ENCODE measurements at places on chromosomes 1 and 21.

DNA sequence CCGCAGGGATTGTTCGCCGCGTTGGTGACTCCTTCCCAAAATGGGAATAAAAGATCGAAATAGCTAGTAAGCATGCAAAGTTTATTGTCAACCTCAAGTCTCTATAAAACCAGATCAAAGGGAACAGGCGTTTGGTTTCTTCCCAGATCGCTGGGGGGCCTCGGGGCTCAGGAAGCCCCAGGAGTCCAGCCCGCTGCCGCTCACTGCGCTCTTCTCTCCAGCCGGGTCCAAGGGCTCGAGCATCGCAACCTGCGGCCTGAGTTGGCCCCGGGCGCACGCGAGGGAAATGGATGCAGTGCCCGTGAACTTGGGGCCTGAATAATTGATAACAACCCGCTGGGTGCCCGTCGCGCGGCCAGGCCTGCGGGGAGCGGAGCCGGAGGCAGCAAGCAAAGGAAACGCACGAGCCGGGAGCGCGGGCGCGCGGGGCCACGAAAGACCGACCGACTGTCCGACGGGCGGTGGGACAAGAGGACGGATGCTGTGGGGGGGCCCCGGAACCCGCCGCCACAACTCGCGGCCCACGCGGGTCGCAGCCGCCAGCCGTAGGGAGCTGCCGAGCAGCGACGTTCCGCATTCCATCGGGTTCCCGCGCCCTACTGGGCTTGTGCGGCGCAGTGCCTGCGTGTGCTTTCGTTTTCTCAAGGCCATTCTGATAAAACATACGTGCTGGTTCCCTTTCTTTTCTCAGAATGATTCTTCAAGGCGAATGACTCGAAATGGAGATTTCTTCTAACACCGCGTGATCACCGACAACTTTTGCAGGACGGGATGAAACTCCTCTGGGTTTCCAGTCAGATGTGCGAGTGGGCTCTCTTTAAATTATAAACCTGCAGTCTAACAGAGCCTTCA lies 14.0 kb upstream of the ALX3 start:
- no peak for DNase-seq

GRCh38 chr1:56302878-56303277 lies 276.5 kb downstream of the PLPP3 start:
- DNase-seq = no peak

DNA sequence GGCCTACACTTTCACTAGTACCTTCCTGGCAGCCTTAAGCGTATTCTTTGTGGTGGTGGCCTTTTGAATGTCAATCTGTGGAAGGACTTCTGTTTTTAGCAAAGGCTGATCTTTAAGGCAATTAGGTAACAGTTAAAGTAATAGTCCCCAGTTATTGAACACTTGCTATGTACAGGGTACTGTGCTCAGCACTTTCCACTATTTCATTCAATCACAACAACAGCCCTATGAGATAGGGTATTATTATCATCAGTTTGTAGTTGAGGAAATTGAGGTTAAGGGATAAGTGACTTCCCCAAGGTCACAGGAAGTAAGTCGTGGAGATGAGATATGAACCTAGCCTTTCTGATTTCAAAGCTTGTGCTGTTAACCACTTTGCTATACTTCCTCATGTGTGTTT lies 185.7 kb downstream of the ST6GALNAC3 start:
- no peak for DNase-seq

DNA sequence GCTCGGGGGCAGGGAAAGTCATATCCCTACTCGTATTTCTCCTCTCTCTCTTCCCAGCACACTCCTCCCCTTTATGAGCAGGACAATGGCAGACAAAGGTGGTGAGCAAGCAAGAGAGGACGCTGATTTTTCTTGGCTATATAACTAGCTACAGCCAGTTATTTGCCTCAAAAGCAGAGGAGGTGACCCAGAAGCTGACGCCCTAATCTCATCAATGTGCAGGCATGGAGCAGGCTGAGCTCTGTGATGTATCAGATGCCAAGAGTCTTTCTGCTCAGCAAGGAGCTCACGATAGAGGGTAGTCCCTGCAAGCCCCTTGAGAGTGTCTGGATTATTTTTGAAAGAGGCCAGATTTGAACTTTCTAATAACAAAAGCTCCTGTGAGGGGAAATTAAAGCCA lies 75.5 kb downstream of the ASTN1 start:
- no peak for DNase-seq

GRCh38 chr1:47781171-47781959 lies 215.8 kb downstream of the TRABD2B start:
- DNase-seq = no peak

GRCh38 chr1:167057241-167057688 lies 32.9 kb downstream of the GPA33 start:
- DNase-seq = no peak

DNA sequence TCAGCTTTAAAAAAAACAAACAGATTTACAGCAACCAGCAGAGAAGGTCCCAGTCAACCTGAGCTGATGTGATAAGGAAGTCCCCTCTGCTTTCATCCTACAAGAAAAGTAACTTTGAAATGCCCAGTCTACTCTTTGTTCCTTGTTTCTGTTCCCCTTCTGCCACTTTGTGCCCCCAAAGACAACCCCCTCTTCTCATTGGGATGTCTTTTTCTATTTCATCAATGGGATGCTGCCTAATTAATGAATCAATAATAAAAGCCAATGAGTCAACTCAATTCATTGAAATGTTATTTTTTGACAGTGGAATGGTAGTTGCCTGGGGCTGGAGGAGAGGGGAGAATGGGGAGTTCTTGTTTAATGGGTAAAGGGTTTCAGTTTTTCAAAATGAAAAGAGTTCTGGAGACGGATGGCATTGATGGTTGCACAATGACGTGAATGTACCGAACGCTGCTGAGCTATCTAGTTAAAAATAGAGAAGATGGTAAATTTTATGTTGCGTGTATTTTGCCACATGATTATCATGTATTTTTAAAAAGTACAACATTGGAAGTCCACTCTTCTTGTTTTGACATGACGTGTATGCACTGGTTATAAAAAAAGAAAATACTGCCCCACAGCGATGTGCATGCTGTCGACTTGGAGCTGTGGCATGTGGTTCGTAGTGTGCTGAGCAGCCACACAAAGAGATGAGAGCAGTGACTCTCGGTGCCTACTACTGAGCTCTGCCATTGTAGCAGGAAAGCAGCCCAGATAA lies 22.4 kb upstream of the PADI2 start:
- no peak for DNase-seq

- DNase-seq = peak; percentile 54
These were observed 1.1 kb downstream of the TNFRSF4 start for GRCh38 chr1:1212780-1213344.

- peak; percentile 72 for DNase-seq
These were observed 13.2 kb upstream of the CELA3B start for GRCh38 chr1:21963477-21964217.

DNA sequence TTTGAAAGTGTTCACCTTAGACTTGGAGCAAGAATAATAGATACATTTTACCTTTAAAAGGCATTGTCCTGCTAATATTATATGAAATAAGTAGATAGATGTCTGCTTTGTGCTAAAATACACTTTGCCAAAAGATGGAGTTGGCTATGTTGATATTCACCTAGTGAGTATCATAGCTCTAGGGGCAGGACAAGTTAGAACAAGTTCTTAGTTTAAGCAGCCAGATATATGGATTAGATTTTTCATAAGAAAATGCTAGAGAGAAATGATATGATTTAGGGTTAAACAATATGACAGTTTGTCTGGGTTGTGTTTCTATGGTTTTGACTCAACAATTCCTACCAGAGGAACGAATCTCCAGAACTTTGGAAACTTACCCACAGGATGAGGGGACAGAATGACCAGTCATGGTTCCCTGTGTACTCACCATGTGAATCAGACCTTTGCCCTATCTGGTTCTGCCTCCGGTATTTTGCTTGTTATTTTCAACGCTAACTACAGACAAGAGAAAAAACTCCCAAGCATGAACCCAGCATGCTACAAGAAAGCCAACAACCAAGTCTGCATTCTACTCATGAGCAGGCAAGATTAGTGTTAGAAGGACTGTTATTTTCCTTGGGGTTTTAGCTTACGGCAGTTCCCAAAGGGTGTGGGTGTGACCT lies 1.7 kb downstream of the F5 start:
- no peak for DNase-seq

DNA sequence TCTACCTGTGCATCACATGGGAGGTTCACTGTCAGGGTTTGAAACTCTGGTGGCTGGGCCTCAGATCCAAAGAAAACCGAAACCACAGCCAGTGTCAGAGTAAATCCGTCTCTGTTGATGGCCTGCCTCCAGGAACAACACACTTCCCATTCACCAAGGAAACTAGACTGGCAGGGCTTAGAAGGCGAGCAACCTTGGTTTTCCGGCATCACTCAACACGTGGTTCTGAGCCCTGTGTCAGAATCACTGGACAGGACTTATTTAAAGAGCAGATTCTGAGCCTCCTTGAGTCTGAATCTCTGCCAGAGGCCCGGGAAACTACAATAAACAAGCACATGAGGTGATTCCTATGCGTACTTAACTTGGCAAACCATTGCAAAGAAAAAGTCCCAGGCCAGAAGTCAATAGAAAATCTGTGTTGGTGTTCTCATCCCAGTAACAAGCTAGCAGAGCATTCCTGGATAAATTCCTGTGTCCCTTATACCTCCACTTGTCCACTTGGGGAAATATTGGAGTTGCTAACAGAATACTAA lies 70.0 kb downstream of the KCTD3 start:
- DNase-seq = no peak

GRCh38 chr1:161013131-161013487 lies 7.8 kb downstream of the F11R start:
- no peak for DNase-seq

DNA sequence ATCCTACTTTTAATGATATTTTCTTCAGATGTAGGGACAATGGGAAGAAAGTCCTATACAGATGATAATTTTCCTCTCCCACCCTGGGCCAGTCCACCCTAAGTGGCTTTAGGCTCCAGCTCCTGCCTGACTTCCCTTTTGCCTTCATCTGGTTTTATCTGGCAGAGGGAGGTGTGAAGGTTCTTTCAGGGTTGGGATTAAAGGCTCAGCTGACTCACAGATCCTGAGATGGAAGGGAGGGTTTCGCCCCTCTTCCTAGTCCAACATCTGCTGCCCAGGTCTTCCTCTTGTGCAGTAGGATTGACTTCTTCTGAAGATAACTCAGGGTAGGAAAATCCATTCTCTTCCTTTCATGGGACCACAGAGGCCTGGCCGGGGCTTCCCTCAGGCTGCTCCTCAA lies 362.4 kb upstream of the KAZN start:
- no peak for DNase-seq

DNA sequence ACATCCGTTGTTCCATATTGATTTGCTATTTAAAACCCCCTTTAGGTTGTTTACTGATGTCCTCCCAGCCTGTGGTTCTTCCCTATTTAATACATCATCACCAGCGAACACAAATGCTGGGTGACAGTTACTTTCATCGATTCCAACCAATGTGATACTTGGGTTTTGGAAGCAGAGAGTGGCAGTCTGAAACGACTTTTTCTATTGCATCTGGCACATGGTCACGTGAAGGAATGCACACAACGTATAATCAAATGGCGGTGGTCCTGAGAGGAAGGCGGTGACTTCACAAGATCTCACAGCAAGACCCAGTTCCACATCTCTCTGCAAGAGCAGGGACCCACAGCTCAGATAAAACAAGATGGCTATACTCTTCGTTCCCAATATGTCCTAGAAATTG lies 213.9 kb downstream of the DSCAM start:
- no peak for DNase-seq

- no peak for DNase-seq
These were observed 9.5 kb downstream of the RER1 start for GRCh38 chr1:2400950-2401649.

DNA sequence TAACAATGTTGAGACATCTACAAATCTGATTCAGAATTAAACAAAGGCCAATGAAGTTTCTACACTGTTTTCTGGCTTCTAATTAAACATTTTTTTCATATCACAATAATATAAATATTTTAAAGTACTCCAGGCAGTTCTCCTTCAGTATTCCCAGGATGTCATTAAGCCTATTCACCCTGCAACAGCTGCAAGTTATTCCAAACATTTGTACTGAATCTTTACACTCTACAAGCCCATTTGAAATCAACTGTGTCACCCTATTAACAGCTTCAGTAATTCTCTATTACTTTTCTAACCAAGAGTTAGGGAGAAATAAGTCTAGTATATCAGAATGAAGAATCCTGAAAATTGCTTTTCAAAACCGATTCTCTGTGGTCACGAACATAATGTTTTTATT lies 124.6 kb downstream of the OLFML2B start:
- DNase-seq = no peak

- peak; percentile 57 for DNase-seq
These were observed 8.9 kb upstream of the LEFTY1 start for GRCh38 chr1:225897595-225898514.

GRCh38 chr1:228364706-228365213 lies 41.9 kb downstream of the TRIM11 start:
- DNase-seq = no peak

DNA sequence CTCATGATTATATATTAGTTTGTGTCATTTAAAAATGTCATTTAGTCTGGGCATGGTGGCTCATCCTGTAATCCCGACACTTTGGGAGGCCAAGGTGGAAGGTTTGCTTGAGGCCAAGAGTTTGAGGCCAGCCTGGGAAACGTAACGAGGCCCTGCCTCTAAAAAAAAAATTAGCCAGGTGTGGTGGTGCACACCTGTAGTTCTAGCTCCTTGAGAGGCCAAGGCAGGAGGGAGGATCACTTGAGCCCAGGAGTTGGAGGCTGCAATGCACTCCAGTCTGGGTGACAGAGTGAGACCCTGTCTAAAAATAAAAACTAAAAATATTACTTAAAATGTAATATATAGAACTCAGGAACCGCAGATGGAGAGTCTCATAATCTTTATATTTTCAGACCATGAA lies 34.6 kb downstream of the RUNX3 start:
- no peak for DNase-seq

- no peak for DNase-seq
These were observed 1.1 kb upstream of the RPRD2 start for GRCh38 chr1:150362721-150363425.

DNA sequence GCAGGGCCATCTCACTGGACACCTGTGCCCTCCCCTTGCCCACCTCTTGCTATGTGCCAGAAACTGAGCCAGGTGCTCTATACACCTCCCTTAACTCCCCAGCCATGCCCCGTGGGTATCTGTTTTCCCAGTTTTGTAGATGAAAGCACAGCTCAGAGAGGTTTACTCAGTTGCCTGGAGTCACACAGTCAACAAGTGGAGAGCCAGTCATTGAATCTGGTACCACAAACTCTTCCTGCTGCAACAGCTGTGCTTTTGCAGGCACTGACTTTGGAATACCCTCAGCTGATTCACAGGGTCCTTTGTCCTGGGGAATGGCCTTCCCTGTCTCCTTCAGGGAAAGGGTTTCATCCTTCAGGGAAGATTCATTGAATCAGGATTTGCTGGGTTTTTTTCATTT lies 22.1 kb downstream of the PAX7 start:
- no peak for DNase-seq
